Stimulated activated naive CD4-positive, alpha-beta T cell (primary cell): ENCODE measurements at places on chromosomes 2 and 18.

DNA sequence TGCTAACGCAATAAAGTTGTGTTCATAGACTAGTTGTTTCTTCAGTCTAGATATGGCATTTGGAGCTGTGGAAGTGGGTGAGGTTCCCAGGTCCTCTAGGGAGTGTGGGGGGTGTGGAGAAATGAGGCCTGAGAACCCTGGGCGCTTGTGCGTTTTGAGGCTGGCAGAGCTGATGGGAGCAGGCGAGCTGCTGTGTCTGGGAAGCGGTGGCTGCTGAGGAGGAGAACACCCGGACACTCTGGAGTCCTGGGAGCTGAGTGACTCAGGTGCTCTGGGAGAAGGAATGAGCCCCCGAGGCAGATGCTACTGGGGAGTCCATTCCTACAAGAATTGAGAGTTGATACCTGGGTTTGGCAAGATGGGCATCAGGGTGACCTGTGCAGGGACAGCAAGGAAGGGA lies 67.5 kb downstream of the LPIN1 start:
- DNase-seq: no peak

- no peak for DNase-seq
These were observed at the start of gene HOXD10 for GRCh38 chr2:176115883-176116813. HOXD10 (plus strand) TSS chr2:176116778; CDS start chr2:176116834, 56 bp downstream.

DNA sequence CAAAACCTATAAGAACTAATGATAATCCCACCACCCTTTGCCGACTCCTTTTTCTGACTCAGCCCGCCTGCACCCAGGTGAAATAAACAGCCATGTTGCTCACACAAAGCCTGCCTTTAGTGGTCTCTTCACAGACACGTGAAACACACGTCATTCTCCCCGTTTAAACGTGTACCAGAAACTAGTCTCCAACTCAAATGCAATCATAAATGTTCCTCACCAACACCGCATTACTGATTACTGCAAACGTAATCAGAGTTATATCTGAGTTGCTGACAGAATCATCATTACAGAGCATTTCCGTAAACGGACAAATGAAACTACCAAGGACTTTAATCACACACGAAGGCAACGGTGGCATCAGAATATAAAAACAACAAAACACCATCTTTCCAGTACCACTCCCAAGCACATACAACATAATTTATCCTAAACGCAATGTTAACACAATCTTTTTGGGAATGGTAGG lies 1.9 kb downstream of the CLK1 start:
- peak; percentile 31 for DNase-seq

DNA sequence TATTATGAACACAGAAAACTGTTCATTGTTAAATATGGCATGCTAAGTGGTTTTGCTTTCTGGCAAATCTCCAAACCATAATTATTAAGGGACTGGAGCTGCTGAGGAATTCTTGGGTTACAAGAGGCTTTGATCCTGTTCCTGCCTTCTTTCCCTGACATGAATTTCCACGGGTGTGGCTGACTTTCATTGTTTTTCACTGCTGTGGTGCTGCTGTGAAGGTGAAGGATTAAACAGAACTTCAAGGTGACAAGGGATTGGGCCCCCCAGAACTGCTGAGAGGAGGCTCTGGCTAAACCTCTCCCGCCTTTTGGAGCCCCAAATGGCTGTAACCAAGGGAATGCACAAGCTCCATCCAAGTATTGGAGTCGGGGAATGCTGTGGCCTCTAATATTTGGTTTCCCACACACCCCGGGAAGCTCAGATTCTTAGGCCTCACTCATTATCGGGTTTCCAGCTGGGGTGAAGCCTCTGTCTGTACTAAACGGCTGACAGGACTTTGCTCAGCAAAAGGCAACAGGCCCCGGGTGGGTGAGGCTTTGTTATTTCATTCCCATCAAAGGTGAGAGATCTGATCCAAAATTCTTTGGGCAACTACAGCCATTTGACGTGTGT lies 29.0 kb upstream of the ZFP36L2 start:
- no peak for DNase-seq

- DNase-seq: peak; percentile 42
These were observed 162.1 kb downstream of the UBE2E3 start for GRCh38 chr2:181142514-181142913.

GRCh38 chr2:234366891-234367290 lies 130.0 kb downstream of the ARL4C start:
- no peak for DNase-seq

DNA sequence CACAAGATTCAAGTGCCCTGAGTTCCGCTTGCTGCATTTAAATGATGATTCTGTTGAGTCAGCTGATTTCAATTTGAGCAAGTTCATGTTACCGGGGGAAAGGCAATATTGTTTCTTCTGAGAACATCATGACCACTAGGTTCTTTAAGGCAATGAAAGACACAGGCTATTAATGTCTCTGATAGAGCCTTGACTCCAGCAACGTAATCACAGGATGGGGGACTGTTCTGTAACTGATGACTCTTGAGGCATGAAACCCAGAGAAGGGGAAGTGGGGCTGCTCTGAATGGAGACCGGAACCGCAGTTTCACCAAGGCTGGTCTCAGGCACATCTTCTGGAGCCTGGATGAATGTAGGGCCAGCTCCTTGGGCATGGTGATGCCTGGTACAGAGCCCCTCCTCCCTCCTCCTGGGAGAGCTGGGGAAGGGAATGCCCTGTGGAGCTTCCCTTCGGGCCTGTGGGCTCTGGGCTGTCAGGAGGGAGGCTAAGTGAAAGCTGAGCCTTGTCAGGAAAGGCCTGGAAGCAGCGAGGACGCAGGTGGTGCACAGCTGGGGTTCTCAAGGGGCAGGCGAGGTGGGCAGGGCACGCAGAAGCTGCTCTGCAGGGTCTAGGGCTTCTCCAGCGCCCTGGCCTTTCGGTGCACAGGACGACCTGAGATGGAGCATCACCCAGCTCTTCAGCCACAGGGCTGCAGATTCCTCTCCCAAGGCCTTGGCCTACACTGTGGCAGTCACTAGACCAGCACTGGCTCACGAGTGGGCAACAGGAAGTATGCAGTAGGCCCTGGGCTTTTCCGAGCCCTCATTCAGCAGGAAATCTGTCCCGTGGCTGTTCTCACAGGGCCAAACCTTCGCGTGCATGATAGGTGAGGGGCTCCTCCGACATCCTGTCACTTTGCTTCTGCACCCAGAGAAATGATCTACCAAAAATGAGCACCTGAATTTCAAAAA lies 36.6 kb upstream of the PRLH start:
- no peak for DNase-seq

GRCh38 chr2:30681022-30681421 lies 126.2 kb downstream of the CAPN13 start:
- DNase-seq: no peak

DNA sequence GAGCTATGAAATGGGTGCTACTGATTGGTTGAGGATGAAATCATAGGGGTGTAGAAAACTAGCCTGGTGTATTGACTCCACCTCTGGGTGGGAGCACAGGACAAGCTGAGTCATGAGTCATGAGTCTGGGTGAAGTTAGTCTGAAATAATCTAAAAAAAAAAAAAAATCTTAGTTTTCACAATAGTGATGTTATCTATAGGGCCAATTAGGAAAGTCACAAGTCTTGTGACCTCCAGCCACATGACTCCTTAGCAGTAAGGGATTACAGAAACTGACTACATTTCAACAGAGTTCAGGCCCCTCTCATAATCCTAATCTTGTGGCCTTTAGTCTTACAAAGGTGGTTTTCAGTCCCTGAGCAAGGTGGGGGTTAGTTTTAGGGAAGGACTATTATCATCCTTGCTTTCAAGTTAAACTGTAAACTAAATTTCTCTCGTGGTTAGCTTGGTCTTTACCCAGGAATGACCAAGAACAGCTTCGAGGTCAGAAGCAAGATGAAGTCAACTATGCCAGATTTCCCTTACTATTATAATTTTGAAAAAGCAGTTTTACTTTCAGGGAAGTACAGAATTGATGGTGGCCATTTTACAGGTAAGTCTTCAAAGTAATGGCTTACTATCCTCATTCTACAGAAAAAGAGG lies 338.0 kb upstream of the GYPC start:
- DNase-seq: no peak

DNA sequence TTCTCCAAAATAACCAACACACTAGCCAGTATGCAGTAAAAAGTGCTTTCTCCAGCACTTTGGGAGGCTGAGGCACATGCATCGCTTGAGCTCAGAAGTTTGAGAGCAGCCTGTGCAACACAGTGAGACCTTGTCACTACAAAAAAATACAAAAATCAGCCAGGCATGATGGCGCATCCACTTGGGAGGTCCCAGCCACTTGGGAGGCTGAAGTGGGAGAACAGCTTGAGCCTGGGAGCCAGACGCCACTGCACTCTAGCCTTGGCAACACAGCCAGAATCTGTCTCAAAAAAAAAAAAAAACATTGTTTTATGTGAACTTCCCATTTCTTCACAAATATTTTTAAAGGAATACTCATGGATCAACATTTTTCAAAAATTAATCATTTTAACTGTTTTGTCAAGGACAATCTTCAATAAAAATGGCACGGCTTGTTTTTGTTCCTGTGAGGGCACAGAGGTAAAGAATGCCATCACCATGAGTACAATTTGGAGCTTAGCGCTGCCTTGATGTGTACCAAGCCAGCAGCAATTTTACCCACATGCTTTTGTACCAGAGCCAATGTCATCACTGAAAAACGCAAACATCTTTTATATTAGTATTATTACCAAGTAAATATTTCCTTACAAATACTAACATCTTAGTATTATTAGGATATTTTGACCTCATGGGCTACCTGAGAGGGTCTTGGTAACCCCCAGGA lies 26.7 kb downstream of the RAB1A start:
- no peak for DNase-seq

DNA sequence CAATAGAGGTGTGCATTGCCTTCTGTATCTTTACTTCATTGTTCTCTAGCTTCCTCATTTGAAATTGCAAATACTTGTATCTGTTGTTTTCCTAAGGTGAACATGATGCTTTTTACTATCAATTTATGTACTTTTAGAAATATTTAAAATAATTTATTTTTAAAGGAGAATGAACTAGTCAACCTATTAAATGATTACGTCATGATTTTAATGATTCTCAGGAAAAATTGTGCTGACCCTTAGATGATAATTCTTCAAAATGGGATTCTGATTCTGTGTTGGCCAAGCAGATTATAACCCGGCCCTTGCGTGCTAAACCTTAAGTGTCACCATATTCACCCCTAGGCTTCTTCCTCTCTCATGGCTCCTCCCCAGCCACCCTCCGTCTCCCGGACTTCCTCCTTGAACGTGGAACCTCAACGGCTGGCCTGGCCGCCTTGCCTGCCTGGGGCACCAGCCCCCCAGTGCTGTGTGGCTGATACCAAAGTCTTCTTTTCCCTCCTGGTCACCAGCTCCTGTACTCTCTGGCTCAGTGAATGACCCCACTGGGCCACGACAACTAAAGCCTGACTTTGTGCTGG lies 292.0 kb downstream of the GBX2 start:
- no peak for DNase-seq

DNA sequence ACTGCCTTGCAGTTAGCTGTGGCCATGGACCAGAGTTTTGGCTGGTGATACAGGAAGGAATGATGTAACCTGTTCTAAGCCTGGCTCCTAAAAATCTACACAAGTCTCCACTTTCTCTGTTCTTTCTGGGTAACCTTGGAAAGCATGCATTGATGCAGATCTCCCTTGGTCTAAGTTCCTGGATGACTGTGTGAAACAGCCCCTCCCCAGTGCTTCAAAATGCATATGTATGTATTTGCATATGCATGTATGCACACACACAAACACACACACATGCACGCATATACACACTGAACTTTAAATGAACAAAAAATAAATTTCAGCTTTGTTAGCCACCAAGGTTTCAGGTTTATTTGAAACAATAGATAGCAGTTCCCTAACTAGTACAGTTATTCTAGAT lies 296.1 kb downstream of the OSR1 start:
- no peak for DNase-seq

DNA sequence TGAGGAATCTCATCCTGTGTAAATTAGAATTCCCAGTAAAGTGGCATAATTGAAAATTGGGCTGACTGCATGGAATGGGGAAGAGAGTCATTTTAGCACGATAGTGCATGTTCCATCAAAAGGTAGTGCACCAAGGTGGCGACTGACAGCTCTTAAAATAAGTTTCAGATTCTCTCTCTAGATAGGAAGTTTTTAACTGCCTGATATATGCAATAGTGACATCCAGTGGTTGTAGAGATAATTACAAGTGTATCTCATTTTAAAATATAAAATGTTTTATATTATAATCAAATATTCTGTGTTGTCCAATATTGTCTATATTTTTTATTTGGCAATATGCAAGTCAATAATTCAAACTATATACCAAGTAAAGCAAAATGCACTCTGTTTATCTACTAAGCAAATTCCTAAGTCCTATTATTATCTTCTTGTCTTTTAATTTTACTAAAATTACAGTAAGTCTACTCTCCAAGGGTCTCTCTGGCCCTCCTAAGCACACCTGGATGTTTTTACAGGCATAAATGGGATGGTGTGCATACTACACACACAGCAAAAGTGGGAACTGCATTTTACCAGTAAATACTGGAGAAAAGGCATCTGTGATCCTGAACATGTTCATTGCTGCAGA lies 397.7 kb upstream of the HNRNPA3 start:
- DNase-seq: peak; percentile 49

- DNase-seq: no peak
These were observed 185.6 kb downstream of the RIT2 start for GRCh38 chr18:42929857-42930256.

DNA sequence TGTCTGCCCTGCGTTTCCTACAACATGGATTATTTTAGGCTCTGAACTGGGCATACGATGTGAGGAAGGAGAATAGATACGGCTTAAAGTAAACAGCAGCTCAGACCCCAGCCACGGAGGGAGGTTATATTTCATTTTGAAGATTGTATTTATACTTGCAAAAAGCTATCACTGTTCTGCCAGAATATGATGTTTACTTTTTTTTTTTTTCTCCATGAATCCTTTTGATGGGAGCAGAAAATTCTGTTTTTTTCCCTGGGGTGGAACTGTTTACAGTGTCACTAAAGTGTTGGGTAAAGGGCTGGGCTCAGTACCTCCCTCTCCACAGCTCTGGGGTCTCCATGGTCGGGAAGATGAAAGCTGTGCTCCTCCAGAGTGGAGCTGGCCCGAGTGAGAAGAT lies 13.1 kb downstream of the PCARE start:
- DNase-seq: no peak

GRCh38 chr2:57182916-57183315 lies 863.7 kb upstream of the VRK2 start:
- no peak for DNase-seq

DNA sequence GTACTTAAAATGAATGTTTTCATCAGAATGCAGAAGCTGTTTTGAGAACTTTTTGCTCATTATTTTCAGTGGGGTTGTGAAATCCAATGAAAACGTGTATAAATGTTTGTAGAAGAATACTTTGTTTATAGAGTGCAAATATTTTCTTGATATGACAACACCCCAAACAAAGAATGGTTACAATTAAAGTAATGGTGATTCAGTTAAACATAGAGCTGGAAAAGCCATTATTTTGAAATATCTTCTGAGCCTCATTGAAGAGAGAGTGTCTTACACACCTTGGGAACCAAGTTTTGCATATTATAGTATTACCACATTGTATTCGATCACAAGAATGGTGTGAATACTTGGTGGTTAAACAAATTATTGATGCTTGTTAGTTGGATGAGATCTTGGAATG lies 48.7 kb downstream of the SPTBN1 start:
- no peak for DNase-seq

GRCh38 chr2:11160731-11161455 lies 5.6 kb downstream of the SLC66A3 start:
- peak; percentile 8 for DNase-seq

- DNase-seq: no peak
These were observed 137.4 kb downstream of the HNMT start for GRCh38 chr2:138101718-138102117.
